ENCODE measurements at places on chromosomes 12 and 14.

DNA sequence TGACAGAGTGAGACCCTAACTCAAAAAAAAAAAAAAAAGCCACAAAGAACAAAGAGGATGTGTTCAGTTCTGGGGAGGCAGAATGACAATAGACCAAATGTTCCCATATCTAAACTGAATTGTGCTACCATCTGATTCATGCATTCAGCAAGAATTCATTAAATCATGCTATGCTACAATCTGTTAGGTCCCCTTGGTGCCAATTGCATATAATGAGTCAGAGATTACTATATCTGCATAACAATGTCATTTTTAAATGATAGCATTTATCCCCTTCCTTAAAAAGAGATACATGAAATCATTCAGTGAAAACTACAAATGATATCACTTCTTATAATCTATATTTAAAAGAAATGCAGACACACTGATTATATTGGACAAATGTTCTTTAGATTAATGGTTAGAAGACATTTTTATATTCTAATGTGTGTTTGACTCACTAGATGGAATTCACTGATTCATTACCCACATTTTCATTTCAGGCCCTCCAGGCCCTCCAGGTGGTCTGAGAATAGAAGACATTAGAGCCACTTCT, 207.6 kb upstream of the PDZRN4 start:
- DNase-seq = no peak

DNA sequence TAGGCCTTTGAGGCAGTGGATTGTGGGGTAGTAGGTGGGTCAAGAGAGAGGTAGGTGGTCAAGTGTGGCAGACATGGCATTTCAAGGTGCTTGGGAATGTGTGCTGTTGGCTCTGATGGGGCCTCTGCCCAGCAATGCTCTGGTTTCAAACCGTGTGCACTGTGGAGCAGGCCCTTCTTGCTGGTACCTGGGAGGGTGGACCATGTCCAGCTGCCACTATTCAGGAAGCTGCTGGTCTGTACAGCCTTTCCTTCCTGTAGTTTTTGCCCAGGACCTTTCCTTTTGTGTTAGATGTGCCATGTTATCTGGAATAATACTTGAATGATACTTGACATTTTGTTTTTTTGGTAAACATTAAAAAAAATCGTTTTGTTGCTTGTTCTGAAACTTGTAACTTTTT, 14.8 kb downstream of the RIMKLB start:
- no peak for DNase-seq

DNA sequence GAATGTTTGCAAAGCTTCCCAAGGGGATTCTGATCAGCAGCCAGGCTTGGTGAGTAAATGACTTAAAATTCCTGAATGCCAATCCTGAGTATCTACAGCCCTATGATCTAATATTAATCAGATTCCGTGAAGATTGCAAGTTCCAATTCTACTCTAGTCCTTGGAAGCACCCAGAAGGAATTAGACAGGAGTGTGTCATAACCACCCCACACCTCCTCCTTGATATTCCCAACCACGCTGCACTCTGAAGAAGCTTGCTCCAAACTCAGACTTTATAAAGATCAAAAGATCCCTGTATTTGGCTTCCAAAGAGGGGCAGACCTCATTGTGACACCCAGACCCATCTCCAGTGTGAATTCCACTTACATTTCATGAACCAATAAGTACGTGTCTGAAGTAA, 306.0 kb downstream of the BCL11B start:
- DNase-seq = no peak

GRCh38 chr12:64385468-64385867, 5.1 kb downstream of the C12orf56 start:
- DNase-seq = peak; percentile 90

GRCh38 chr12:19014240-19014639, 115.3 kb upstream of the PLEKHA5 start:
- DNase-seq = no peak

DNA sequence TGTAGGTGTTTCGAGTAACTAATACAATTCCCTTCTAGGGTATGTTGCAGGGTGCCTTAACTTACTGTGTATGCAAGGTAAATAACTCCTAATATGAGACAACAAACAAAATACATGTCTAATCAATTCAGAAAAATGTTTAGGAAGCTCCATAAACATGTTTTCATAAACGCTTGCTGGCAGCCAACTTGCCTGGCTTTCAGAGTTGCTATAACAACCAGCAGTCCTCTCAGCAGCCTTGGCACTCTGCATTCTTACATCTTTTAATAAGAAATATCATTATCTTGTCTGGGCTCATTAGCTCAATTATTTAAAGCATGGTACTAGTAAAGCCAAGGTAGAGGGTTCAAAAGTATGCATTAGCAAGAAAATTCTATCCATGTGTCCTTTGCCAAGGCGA, 477.4 kb downstream of the APAF1 start:
- DNase-seq = no peak

GRCh38 chr14:86613126-86613525, 1083.2 kb downstream of the FLRT2 start:
- DNase-seq = no peak

DNA sequence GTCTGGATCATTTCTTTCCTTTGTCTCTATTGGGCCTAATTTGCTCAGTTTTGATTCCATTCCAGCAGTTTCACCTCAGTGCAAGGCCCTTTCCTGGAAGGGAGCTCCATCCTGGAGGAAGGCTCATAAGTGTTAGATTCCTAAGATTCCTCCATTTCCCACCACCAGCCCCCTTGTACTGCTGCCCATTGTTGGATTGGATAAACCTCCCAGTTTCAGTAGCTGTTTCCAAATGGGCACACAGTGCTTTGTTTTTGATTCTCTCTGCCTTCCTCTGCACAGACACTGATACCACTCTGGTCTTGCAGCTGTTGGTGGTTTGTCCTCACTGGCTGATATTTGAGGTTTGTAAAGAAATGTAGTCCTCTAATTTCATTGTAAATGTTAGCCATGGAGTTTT, 158.9 kb downstream of the SLC15A5 start:
- DNase-seq = no peak

- peak; percentile 30 for DNase-seq
Measured at GRCh38 chr12:107912421-107913004, 138.0 kb downstream of the ASCL4 start.

DNA sequence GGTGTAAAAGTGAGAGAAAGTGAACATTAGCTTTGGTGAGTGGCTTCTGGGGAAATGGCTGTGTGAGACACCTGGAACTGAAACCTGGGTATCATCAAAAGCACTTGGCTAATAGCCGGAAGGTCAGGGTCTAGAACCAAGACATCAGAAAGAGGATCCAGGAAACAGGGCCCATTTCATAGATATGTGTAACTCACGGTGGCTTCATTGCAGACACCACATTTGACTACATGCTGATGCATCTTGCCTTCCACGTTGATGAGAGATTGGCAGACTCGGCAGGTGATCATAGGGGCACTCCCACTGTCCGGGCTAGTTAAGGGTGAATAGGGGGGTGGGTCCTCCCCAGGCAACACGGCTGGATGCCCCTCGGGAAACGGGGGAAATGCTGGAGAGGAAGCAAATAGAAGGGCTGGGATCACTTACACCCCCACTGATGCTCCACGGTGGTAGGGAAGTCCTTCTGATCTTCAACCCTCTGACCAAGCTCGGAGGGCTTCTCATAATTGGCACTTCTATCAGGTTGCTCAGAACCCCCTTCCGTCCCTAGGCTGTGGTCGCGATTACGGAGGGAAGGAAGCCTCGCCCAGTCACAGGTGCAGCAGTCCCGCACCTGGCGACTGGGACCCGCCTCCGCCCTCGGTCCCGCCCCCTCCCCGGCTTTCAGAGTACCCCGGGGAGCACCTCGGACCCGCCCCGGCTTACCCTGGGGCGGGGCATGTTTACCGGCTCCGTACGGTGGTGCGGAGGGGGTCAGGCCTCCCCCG, 593 bp downstream of the PIP4P1 start:
- peak; percentile 6 for DNase-seq

DNA sequence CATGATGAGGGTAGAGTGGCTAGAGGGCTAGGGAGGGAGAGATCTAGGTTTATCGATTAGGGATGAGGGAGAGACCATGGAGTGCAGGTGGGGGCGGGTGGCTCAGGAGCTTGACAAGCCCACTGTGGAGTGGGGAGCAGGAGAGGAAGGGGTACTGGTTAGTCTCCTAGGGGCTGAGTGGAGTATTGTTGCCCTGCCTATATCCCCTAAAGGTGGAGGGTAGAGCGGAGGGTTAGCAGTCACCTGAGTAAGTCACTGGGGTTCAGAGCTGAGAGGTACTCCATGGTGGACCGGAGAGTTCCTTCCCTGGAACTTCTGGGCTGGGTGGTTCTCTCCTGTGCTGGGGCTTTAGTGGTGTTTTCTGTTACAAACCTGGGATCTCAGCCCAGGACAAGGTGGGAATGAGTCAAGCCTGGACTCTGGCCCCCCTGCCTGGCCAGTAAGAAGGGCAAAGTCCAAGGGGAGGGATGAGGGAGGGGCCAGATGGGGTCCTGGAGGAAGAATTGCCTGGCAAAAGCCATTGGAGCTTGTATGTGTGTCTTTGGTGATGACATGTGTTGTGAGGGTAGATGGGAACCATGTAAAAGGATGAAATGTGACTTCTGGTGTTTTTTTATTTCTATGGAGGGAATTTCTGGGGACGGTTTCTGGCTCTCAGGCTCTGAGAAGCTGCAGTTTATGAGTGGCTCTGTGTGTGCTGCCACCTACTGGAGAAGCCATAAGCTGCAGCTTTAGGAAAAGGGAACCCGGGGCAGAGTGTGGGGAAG, at the start of gene CIDEB:
CIDEB (minus strand) TSS at position 403 of the 767 bp plus-strand sequence; CDS start at position 284, 119 bp downstream.
- DNase-seq = peak; percentile 67

DNA sequence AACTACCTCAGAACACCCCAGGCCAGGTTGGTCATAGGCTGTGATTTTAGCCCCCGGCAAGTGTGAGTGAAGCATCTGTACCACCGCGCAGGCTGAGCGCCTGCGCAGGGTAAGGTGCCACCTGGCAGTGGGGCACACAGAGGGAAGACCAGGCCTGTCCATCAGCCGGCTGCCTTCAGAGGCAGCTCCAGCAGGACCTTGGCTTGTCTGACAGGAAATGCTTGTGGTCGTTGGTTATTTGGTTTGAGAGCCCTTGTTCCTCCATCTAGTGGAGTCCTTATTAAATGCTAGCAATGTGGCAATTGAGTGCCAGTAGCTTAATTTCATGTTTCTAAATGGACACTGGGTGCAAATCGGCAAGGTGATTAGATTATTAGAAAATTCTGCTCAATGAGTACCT, 27.5 kb downstream of the SLC25A29 start:
- peak; percentile 71 for DNase-seq

- no peak for DNase-seq
Measured at GRCh38 chr14:61454545-61454944, 133.2 kb downstream of the PRKCH start.

GRCh38 chr12:77855548-77855947, 24.9 kb downstream of the NAV3 start:
- DNase-seq = peak; percentile 15

GRCh38 chr12:46454981-46455380, 82.4 kb upstream of the SLC38A2 start:
- no peak for DNase-seq

GRCh38 chr14:94100847-94101246, 9.7 kb upstream of the IFI27 start:
- peak; percentile 90 for DNase-seq

DNA sequence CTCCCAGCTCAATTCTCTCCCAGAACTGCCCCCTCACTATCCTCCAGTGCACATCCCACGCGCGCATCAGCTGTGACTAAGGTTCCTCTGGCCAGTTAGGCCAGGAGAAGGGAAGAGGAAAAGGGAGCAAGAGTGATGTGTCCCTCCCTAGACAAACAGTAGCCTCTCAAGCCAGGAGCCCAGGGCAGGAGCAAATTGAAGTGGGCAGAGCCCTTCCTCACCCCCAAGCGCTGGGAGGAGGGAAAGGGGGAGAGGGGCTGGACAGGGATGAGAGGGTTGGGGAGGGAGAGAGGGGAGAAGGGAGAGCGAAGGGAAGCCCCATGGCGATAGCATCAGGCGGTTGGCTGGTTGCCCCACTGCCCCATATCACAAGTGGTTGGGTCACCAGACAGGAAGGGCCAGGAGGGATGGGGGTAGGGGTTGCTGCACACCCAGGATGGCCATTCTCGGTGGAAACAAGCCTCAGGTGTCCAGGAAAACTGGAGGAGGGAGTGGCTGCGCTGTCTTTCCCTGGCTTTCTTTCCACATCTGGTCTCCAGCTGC, 1.1 kb downstream of the CD63 start:
- peak; percentile 74 for DNase-seq

DNA sequence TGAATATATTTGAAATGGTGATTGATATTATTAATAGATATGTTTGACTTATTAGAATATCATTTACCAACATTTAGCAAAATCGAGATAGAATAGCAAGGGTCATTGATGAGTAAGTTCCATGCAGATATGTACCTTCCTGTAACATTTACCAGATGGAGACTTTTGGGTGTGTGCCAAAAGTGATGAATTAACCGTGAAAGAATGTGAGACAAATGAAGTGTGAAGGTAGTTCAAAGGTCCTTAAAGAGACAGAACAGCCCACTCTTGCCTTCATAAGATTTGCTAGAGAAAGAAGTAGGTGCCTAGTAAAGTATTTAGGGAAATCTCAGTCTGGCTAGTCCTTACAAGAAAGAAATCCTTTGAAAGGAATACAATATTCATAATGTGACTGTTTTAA, 45.5 kb downstream of the FGD4 start:
- DNase-seq = peak; percentile 84

GRCh38 chr12:15644700-15645099, 144.5 kb downstream of the EPS8 start:
- DNase-seq = peak; percentile 79

DNA sequence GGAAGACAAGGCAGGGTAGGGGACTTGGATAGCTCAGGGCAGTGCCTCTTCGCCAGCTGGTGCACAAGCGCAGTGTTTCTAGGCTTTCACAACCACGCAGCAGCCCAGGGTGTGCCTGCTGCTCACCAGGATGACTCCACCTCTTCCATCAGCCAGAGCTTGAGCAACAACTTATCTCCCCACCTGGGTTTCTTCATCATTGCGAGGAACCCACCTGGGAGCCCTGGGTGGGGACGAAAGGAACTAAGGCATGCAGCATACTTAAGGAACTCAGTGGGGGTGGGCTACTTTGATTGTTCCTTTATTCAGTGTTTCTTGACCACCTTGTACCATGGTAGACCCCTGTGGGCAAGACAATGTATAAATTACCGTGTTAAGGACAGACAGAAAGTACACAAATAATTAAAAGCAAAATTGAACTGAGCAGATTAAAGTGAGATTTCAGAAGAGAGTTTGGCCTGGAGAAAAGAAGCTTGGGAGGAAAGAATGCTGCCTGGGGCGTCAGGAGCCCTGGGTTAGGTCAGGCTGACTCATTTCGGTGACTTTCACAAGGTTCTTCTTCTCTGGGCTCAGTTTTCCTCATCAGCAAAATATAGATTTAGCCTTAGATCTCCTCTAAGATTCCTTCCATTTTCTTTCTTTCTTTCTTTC, 22.9 kb downstream of the KRT18 start:
- peak; percentile 92 for DNase-seq

DNA sequence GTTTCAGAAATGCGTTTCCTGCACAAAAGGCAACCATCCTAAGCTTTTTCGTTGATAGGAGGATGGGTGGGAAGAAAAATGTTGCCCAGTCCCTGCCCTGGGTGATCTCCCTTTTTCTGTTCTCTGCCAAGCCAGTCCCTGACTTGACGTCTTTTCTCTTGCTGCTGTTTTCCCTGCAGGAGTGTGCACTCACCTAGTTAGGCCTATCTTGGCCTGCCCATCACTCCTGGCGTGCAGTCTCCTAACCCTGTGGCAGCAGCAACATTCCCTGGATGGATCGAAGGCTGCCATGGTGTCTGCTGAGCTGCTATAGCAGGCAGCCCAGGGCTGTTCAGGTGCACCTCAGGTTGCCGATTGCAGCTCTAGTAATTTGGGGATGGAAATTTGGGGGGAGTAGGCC, 1.2 kb downstream of the UNC119B start:
- no peak for DNase-seq

- DNase-seq = peak; percentile 7
Measured at GRCh38 chr12:95966287-95966870, 23.2 kb downstream of the AMDHD1 start.

- DNase-seq = peak; percentile 64
Measured at GRCh38 chr14:31357279-31357678, 63.1 kb downstream of the HEATR5A start.

Measured in ELR (cell line).